ENCODE measurements at places on chromosomes 7 and 10.
A peak's percentile ranks its signal among the peaks of the same experiment; 100 is the strongest.

- no peak overlapping the region for H3K4me3 ChIP-seq
- no peaks in the 10 kb centered on the region for H3K36me3 ChIP-seq
- H3K27me3 ChIP-seq, result no peaks in the 10 kb centered on the region
- DNase-seq, result no peak
These were observed 127.1 kb upstream of the BMPER start for GRCh38 chr7:33778195-33778594.

DNA sequence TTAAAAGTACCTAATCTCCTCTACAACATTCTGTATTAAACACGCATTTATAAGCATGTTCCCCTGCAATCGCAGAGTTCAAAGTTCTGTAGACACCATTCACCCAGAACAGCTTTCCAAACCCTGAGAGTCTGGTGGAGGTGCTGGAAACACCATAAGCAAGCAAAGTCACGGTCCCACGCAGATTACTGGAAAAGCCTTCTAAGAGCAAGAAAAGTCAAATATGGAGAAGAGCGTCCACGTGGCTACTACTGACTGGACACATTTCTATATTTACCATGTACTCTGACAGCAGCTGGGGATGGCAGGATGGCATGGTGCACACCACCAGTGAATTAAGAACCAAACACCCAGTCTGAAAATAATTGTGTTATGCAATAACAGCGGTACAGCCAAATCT lies 97.7 kb downstream of the PARD3 start:
- no peaks in the 10 kb centered on the region for H3K36me3 ChIP-seq
- H3K27me3 ChIP-seq, result no peaks in the 10 kb centered on the region
- no peak for DNase-seq
- no peak overlapping the region for H3K27ac ChIP-seq
- peaks cover 6% of the 10 kb centered on the region for H3K4me1 ChIP-seq

DNA sequence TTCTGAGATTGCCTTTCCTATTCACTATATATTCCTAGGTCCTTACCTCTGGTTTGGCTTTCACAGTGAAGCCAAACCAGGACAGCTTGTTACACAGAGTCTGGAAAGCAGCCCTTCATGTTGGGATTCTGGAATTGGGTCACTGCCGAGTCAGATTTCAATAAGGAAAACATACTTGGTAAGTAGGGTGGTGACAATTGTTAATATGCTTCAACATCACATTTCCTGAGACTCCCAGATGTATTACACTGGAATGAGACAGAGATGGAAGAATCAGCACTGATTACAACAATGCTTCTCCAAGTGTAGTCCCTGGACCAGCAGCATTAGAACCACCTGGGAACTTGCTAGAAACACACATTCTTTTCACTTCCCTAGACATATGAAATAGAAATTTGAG lies 268.9 kb upstream of the SEMA3C start:
- H3K36me3 ChIP-seq, result no peaks in the 10 kb centered on the region
- DNase-seq, result no peak

DNA sequence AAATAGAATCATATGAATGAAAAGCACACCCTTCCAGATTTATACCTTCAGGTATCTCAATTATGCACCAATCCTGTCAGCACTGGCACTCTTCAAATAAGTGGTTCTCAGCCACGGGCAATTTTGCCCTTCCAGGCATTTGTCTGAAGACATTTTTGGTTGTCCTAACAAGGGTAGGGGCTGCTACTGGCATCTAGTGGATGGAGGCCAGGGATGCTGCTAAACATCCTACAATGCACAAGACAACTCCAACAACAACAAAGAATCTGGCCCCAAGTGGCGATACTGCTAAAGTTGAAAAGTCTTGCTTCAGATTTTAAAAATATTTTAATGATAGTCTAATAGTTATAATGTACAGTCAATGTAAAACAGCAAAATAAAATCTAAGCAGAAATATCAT lies 16.1 kb downstream of the CCDC186 start:
- peaks cover 25% of the 10 kb centered on the region for H3K36me3 ChIP-seq
- DNase-seq, result no peak
- peaks cover 2% of the 10 kb centered on the region for H3K4me1 ChIP-seq
- no peak overlapping the region for H3K4me3 ChIP-seq
- no peaks in the 10 kb centered on the region for H3K27me3 ChIP-seq

GRCh38 chr7:93120592-93121549 lies 3.1 kb upstream of the SAMD9 start:
- no peak overlapping the region for H3K4me3 ChIP-seq
- H3K36me3 ChIP-seq, result peaks cover 81% of the 10 kb centered on the region
- no peak for DNase-seq
- H3K4me1 ChIP-seq, result peaks cover 7% of the 10 kb centered on the region
- no peaks in the 10 kb centered on the region for H3K27me3 ChIP-seq

DNA sequence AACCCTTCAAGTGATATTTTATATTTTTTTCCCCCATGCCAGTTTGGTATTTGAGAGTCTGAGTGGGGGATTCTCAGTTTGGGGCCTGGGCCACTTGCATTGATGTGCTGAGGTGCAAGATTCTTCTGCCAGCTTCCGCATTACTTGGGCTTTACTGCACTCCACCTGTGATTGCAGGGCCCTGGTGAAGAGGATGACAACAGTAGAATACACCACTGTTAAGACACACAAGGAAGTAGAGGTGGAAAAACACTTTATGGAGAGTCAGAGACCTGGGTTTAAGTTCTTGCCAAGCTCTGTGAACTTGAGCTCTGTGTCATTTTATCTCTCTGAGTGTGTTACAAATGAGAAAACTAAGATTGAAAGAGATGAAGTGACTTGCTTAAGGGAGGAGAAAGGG lies 209.4 kb downstream of the LRMDA start:
- H3K4me3 ChIP-seq, result no peak overlapping the region
- no peak overlapping the region for H3K27ac ChIP-seq
- no peaks in the 10 kb centered on the region for H3K27me3 ChIP-seq
- DNase-seq, result no peak
- H3K4me1 ChIP-seq, result no peaks in the 10 kb centered on the region
- H3K36me3 ChIP-seq, result no peaks in the 10 kb centered on the region

- H3K36me3 ChIP-seq, result no peaks in the 10 kb centered on the region
- DNase-seq, result peak; percentile 59
- H3K4me1 ChIP-seq, result peaks cover 8% of the 10 kb centered on the region
- H3K4me3 ChIP-seq, result peak overlapping the region; percentile 26
- H3K27ac ChIP-seq, result no peak overlapping the region
These were observed 1.1 kb downstream of the RHOBTB1 start for GRCh38 chr10:60942788-60943315.

DNA sequence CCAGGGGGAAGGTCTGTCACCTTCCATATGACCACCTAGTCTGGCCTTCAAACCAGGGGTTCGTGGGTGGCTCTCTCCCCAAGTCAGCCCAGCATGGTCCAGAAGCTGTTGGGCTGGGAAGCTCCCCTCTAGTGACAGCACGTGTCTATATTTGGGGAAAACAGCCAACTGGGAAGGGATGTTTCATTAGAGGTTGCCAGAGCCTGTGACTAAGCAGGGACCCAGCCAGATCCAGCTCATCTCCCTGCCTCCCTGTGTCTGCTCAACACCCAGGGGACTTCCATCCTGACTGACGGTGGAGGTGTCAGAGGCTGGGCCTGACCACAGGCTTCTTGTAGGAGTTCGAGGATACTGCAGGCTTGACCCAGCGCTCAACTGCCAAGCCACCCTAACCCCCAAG lies 10.5 kb downstream of the STYXL1 start:
- no peaks in the 10 kb centered on the region for H3K27me3 ChIP-seq
- H3K4me3 ChIP-seq, result no peak overlapping the region
- H3K4me1 ChIP-seq, result peaks cover 6% of the 10 kb centered on the region
- H3K36me3 ChIP-seq, result no peaks in the 10 kb centered on the region
- DNase-seq, result no peak

- no peak for DNase-seq
- no peak overlapping the region for H3K4me3 ChIP-seq
- H3K27ac ChIP-seq, result no peak overlapping the region
- no peaks in the 10 kb centered on the region for H3K4me1 ChIP-seq
- H3K27me3 ChIP-seq, result peaks cover 7% of the 10 kb centered on the region
These were observed 63.3 kb upstream of the GHITM start for GRCh38 chr10:84076047-84076388.

DNA sequence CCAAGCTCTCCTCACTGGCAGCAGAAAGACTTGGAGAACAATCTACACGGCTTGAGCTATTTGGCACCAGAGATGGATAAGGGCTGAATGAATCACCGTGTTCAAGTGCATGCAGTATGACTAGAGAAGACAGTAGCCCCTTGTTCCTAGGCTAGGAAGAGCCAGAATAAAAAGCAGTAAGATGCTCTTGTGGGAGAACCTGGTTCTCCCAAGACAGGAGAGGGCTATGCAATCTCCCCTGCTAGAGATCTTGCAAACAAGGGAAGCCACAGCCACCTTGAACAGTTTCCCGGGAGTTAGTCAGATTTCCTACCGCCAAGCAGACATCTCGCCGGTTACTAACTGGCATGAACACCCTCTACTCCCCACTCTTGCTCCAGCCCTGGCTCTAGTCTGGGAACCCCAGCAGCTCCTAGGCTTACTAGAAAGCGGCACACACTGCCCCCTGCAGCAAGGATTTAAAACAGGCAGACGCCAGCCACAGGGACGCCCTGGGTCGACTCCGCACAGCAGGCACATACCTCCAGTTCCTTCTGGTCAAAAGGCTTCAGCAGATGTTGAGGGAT lies 107.3 kb downstream of the SMURF1 start:
- H3K27ac ChIP-seq, result no peak overlapping the region
- no peaks in the 10 kb centered on the region for H3K27me3 ChIP-seq
- H3K36me3 ChIP-seq, result peaks cover 40% of the 10 kb centered on the region
- H3K4me3 ChIP-seq, result no peak overlapping the region
- no peaks in the 10 kb centered on the region for H3K4me1 ChIP-seq

DNA sequence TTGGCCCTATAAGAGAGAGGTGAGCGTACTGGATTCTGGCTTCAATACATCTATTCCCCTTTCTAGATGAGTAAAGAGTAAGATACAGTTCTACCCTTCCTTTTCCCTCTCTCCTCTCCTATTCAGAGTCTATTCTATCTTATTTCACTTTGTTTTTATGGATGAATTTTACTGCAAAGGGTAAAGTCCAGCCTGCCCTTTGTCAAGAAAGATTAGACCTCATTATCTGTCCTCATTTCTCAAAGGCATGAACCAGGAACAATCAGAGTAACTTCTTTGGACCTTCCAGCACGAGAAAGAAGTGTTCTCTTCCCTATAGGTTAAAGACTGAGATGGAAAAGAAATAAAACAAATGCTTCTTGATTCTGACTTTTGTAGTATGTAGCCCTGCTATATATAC lies 239.0 kb downstream of the PRKG1 start:
- no peaks in the 10 kb centered on the region for H3K36me3 ChIP-seq
- H3K27ac ChIP-seq, result no peak overlapping the region
- no peaks in the 10 kb centered on the region for H3K4me1 ChIP-seq
- DNase-seq, result no peak
- H3K4me3 ChIP-seq, result no peak overlapping the region
- H3K27me3 ChIP-seq, result no peaks in the 10 kb centered on the region

- no peaks in the 10 kb centered on the region for H3K36me3 ChIP-seq
- no peaks in the 10 kb centered on the region for H3K4me1 ChIP-seq
- no peak overlapping the region for H3K27ac ChIP-seq
- no peaks in the 10 kb centered on the region for H3K27me3 ChIP-seq
These were observed 83.4 kb upstream of the NUPR2 start for GRCh38 chr7:56199639-56200038.

All from activated CD8-positive, alpha-beta memory T cell treated with anti-CD3 and anti-CD28 coated beads, Interleukin-2, amount 10 ng/mL, durations not matched to agents 7 days and 5 days (primary cell).